Lower leg skin (tissue), 4 donors: ENCODE measurements at places on chromosomes 11 and 22.

DNA sequence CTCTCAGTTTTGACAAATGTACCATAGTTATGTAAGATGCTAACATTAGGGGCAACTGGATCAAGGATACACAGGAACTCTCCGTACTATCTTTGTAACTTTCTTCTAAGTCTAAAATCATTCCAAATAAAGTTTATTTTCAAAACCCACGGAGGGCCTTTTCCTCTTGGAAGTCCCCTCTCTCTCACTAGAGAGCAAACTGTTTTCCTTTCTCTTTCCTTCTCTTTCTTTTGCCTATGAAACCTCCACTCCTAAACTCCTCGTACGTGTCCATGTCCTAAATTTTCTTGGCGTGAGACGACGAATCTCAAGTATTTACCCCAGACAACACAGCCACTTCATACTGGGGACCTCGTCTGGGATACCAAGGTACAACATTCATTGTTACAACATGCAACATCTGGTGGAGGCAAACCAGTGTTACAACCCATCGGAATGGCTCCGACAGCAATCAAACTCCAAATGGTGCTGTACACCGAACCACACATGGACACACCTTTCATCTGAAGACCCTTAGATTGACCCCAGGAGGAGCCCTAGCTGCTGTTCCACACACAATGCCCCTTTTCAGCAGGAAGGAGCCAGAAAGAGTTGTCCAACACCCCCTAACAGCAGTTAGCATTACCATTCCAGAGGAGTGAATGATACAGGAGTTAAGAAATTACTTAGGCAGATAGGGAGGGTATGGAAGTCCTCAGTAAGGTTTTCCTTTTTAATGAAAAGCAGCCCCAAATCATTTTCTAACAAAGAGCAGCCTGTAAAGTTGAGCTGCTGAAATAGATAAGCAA is 108.1 kb downstream of the SGSM3 start:
- DNase-seq, result no peak

DNA sequence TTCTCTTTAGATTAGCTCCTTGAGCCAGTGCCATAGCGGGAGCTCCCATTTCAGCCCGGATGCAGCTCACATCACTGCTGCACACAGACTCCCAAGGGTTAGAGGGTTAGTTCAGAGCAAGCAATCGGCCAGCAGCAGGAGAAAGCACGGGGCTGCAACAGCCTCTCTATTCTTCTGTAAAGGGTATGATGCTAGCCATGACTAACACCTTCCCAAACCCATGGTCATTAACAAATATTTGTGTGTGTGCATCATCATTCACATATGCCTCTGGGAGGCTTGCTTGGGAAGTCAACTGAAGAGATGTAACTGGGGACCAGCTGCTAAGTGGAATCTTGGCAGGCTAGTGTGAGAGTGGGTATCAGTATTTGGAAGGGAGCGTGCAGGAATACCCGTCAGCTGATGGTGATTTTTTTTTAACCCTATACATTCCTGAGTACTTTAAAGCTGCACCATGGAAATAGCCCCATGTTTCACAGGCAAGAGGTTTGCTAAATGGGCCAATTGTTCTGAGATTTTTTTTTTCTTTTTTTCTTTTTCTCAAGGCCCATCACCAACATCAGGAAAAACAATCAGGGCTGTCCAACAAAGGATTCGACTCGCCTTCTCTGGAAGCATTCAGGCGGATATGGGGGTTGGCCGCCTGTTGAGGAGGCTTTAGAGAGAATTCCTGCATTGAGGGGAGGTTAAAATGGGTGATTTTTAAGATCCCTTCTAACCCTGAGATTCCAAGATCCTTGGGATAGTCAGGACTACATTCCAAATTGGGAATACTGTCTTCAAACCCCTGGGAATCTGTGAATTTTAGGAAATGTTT is 33.2 kb upstream of the CCDC89 start:
- DNase-seq, result peak; percentile 85

- no peak for DNase-seq
Measured at GRCh38 chr22:48682504-48682903, 1145.2 kb downstream of the BRD1 start.

GRCh38 chr22:42074132-42074811 is at the start of gene PHETA2:
TSS of gene PHETA2 (plus strand) at chr22:42074248. CDS start at chr22:42077294, 3,046 bp downstream.
- peak; percentile 91 for DNase-seq

DNA sequence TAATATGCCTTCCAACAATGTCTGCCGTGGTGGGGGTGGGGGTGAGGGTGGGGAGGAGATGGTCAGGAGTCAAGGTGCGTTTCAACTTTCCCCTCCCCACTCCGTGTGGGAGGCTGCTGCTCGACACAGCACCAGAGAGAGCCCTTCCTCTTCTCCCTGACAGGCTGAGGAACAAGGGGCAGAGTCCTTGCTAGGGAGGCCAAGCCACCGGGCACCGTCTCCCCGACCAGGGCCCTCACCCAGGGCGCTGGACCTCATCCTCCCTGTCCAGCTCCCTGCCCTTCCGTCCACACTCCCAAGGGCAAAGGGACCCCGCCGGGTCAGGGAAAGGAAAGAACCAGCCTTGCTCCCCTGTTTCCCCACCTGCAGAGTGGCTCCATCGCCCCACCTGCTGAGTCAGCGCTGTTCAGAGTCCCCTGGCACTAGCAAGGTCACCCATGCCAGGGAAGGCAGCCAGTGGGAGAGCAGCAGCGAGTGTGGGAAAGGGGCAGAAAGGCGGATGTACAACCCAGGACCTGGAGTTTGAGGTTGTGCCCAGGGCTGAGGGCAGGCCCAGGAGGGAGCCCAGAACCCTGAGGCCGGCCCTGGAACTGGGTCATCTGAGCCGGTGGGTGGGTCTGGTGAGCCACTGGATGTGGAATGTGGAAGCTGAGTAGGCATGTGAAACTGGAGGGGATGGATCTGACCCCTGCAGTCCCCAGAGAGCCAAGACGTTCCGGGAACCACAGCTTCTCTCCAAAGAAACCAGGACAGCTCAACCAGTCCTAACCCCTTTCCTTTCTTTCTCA is 47.2 kb downstream of the BUD13 start:
- DNase-seq, result no peak
